Activated naive CD4-positive, alpha-beta T cell treated with anti-CD3 and anti-CD28 coated beads, Interleukin-2, amount 50 U/mL, for 16 hours (primary cell): ENCODE measurements at places on chromosomes 2 and 18.

GRCh38 chr18:46321955-46322354 lies 217.8 kb downstream of the HAUS1 start:
- no peak for DNase-seq

DNA sequence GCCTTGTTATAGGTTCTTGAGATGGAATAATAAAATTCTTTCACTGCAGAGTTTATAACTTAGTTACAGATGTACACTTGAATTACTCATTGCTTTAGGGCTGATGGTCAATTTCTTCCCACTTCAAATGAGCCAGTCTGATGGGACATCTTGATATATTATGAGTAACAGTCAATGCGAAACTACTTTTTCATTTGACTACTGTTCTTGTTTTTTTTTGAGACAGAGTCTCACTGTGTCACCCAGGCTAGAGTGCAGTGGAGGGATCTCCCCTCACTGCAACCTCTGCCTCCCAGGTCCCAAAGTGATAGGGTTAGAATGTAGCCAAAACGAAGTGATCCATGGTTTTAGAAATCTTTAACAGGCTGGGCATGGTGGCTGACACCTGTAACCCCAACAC lies 57.1 kb downstream of the ST3GAL5 start:
- no peak for DNase-seq

GRCh38 chr18:12828116-12829051 lies 55.7 kb downstream of the PTPN2 start:
- DNase-seq: no peak

DNA sequence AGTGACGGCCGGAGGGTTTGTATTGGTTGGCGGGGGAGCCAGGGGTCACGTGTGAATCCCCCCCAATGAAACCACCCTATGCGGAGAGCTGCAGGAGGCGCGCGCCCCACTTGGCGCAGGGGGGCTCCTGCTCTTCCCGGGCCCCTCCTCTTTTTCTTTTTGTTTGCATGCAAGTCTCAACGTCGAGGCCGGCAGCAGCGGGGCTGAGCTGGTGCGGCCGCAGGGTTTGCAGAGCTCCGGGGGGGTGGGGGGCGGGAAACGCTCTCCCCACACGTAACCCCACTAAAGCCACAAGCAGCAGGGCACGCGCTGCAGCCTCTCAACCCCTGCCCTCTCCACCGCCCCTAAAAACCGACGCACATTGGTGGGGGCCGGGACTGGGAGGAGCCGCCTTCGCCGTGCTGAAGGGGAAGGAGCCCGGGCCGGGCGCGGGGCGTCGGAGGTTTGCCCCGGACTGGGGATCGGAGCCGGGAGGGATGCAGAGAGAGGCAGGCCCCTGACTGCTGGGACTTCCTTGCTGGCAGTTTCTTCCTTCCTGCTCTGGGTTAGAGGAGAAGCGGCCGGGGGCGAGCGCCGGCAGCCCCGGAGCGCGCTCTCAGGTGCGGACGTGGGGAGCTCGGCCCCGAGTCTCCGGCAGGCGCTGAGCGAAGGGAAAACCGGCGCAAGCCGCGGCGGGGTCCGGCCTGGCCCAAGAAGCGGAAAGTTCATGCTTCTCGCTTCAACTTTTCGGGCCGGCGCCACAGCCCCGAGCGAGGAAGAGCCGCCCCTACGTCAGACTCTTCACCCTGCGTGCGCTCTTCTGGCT lies 864 bp downstream of the LBH start:
- DNase-seq: peak; percentile 73

DNA sequence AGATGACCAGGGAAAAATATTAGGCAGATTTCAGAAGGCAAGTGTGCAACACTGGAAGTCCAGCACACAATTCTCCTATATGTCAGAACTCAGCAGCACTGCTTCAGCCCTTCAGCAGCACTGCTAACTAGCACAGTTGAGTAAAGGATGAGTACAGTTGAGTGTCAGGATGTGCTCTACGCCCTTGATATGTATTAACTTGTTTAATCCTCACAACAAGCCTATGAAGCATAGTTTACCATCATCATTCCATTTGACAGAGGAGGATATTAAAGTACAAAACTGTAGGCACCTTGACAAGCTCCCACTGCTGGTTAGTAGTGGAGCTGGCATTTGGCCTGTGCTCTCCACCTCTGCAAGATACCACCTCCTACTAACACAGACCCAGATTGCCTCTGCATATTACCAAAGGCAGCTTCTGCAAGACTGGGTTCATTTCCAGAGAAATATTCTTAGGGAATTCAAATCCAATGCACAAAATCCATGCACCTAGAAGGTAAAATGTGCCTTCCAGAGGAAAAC lies 230.8 kb downstream of the ANAPC1 start:
- no peak for DNase-seq

- DNase-seq: no peak
Observed at GRCh38 chr2:108364676-108365297, 13.0 kb upstream of the SULT1C4 start.

GRCh38 chr18:13580991-13581390 lies 145.4 kb downstream of the FAM210A start:
- no peak for DNase-seq

- no peak for DNase-seq
Observed at GRCh38 chr2:18243816-18244215, 316.6 kb downstream of the RDH14 start.

GRCh38 chr2:147567136-147567535 lies 277.7 kb upstream of the ACVR2A start:
- DNase-seq: no peak

DNA sequence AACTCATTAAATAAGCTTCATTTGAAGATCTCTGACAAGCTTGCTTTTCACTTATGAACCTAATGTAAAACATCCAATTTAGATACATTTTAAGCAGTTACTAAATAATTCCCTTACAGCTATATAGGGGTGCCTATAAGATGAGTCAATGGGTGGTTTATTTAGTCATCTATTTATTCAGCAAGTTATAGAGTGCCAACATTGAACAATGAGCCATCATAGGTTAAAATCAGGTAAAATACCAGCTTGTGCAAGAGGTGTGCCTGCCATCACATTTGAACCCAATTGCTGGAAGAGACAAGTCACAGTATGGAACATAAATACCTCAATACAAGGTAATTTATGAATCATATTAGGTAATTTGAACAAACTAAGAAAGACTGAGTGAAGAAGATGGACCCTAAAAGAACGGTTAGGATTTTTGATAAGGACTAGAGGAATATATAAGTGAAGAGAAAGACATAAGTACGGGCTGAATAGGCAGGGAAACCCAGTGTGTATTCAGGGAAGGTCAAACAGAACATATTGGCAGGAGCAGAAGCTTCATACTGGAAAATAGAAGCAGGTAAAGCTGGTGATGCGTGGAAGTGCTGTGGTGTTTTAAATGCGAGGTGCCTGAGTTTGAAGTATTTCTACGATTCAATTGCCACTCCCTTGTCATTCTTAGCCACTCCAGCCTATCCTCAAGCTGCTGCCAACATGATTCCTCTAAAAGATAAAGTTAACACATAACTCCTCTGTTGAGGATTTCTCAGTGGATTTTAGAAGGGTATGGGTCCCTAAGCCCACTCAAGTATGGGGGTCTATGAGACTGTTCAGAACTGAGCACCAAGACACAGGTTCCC lies 18.9 kb upstream of the STAT4 start:
- DNase-seq: no peak

GRCh38 chr18:3604498-3605408 lies 154.8 kb downstream of the TGIF1 start:
- DNase-seq: peak; percentile 30

GRCh38 chr18:811182-811891 lies 705 bp downstream of the YES1 start:
- no peak for DNase-seq

DNA sequence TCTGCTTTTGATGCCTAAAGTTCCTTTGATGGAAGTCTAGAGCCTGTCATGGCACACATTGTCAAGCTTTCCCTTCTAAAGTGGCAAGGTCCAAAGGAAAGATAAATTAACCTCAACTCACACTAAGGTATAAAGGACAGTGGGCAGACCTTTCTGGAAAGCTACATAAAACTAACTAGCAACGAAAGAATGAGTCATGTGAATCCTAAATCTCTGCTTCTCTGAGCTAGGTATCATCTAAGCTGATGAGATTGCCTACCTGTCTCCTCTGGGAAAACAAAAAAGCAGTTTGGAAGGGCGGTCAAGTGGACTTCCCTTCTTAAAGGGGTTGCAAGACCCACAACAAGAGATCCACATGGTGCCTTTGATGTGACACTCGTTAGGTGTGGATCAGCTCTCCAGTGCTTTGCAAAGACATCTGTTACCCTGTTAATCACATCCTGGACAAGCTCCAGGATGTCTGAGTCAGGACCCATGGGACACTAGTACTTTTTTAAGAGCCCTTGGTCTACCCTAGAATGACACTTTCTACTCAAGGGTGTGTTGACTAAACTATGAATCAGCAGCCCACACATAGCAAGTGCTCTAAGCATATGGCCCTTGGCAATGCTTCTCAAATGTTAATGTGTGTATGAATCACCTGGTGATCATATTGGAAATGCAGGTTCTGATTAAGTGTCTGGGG lies 173.5 kb downstream of the ALK start:
- no peak for DNase-seq

- DNase-seq: no peak
Observed at GRCh38 chr2:183530333-183530901, 406.2 kb downstream of the NUP35 start.

- DNase-seq: no peak
Observed at GRCh38 chr18:68679528-68679927, 35.4 kb downstream of the TMX3 start.

- DNase-seq: no peak
Observed at GRCh38 chr2:191316246-191316994, 71.2 kb downstream of the MYO1B start.

DNA sequence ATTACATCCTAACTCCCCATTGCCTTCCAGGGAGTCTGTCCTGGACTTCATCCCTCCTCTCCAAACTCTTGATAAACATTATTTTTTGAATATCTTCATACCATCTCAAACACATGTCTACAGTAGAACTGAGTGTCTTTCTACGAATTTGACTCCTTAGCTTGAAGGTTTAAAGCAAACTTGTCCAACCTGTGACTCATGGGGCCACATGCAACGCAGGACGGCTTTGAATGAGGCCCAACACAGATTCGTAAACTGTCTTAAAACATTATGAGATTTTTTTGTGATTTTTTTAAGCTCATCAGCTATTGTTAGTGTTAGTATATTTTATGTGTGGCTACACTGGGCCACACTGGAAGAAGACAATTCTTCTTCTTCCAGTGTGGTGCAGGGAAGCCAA lies 98.1 kb downstream of the PARD3B start:
- no peak for DNase-seq

DNA sequence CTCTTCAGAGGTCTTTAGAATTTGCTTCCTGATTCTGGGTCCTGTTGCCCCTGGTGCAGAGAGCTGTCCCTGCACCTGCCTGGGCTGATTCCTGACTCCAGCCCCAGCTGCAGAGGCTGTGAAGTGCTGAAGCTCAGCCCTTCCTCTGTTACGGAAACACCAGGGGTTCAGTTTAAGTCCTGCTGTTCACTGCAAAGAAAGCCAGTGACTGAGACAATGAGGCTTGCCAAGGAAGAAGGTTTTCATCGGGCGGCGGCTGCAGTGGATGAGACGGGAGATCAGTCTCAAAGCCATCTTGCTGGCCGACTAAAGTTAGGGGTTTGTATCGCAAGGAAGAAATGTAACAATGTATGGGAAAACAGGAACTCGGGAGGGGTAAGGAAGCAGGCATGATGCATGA lies 142.4 kb upstream of the ZNF236 start:
- DNase-seq: no peak

DNA sequence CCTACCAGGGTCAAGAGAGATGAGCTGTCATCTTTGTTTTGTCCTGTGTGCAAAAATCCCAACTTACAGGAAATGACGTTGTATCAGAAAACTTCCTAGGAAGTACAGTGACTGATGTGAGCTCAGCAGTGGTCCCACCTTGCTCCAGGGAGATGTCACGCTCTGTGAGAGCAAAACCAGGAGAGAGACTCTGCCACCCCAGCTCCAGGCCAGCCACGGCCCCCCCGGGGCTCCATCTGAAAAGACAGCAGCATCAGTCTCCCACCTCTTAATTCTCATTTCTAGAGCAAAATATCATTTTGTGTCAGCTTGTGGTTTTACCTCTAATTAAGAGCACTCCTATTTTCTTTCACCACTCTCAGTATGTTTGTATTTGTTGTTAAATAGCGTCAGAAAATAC lies 57.5 kb downstream of the MYL12B start:
- no peak for DNase-seq

- no peak for DNase-seq
Observed at GRCh38 chr2:206614811-206615210, 27.5 kb upstream of the FAM237A start.

GRCh38 chr2:72972352-72973136 lies 55.2 kb downstream of the EMX1 start:
- DNase-seq: no peak

- no peak for DNase-seq
Observed at GRCh38 chr2:130818809-130819208, 17.9 kb upstream of the ARHGEF4 start.

DNA sequence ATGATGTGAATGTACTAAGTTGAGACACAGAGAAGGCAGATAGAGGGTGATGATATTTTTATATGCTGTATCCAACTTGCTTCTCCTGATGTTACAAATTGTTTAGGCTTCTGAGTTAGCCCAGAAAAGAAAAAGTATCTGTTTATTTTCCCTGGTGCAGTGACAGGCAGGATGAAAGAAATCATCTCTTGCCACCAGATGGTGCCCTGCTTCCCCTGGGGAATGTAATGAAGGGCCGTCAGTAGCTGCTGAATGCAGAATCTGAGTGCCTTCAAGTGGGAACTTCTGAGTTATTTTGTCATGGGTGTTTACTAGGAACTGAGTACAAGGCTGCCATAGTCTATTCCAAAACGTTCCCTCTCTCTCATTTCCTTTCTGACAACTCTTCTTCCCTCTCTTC lies 525.6 kb downstream of the MBD2 start:
- DNase-seq: no peak

- DNase-seq: no peak
Observed at GRCh38 chr2:156396126-156396525, 40.1 kb upstream of the GPD2 start.

- no peak for DNase-seq
Observed at GRCh38 chr18:40752316-40752715, 1202.7 kb upstream of the PIK3C3 start.

DNA sequence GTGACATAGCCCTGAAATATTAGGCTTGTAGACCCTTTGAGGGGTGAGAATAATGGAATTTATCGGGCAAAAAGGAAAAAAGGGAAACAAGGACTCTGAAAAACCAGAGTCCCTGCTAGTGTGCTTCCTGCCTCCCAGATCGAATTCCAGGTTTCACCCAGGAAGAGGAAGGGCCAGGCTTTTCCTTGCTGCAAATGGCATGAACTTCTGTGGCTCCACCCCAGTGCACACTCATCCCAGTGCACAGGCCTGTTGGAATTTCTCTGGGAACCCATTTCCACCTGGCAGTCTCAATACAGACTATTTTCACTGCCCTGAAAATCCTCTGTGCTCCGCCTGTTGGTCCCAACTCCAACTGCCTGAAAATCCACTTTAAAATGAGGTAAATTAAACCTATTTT lies 29.9 kb downstream of the C18orf54 start:
- DNase-seq: no peak

GRCh38 chr2:224098481-224099230 lies 59.6 kb upstream of the SERPINE2 start:
- DNase-seq: no peak

GRCh38 chr2:191255271-191255670 lies 10.1 kb downstream of the MYO1B start:
- no peak for DNase-seq
